Skin of body (tissue), 3 donors: ENCODE measurements at places on chromosomes 12 and 14. TPM values are rescaled to one million over a fixed set of nuclear protein-coding genes. Genes with fewer than 3 reads are reported as not detected.
A peak's percentile ranks its signal among the peaks of the same experiment; 100 is the strongest.

ALDH1L2 gene
- 21.9 TPM for total RNA-seq

GRCh38 chr12:26118308-26118707 lies 6.5 kb downstream of the BHLHE41 start:
- no peak for DNase-seq

CD163 gene
- total RNA-seq = 15.0 TPM

- DNase-seq = no peak
Measured at GRCh38 chr12:120720234-120720986, 5.2 kb upstream of the ACADS start.

DNA sequence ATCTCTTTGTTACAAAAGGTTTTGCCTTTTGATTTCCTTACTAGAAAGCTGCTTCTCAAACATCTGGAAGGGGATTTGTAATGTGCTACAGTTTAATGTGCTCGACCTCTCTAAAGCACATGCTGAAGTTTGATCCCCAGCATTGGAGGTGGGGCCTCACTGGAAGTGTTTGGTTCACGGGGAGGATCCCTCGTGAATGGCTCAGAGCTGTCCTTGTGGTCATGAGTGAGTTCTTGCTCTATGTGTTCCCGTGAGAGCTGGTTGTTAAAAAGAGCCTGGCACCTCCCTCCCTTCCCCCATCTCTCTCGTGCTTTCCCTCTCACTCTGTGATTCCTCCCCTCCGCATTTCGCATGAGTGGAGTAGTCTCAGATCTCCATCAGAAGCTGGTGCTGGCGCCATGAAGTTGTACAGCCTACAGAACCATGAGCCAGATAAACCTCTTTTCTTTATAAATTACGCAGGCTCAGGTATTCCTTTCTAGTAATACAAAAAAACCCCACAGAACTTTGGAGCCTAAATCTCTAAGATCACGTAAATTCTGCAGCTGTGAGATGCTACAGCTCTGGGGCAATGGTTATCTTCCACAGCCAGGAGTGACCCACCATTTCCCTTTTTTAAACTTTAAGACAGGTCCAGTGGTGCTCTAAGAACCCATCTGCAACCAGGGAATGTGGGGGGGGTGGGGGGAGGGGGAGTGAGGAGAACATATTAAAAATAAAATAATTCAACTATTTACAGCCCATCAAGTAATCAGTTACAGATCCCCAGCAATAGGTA lies 214.4 kb downstream of the FOXN3 start:
- peak; percentile 14 for DNase-seq
